ENCODE measurements at places on chromosomes 7 and 10. TPM values are rescaled to one million over a fixed set of nuclear protein-coding genes. Genes with fewer than 3 reads are reported as not detected.

Gene NEUROG3
- not detected for total RNA-seq

Gene EPO
- total RNA-seq = 6.4 TPM

Gene PTPN20
- 0.08 TPM for total RNA-seq

Gene PPIF
- total RNA-seq = 93.4 TPM

Gene LIPF
- total RNA-seq = not detected

Gene AKR1D1
- total RNA-seq = 206 TPM

Gene ZKSCAN1
- total RNA-seq = 99.9 TPM

Gene WBP1L
- total RNA-seq = 33.0 TPM

Gene NAT16
- not detected for total RNA-seq

Gene FAM241B
- 1.2 TPM for total RNA-seq

Gene ENO4
- not detected for total RNA-seq

Gene CALHM3
- not detected for total RNA-seq

Gene PRLHR
- total RNA-seq = not detected

Gene MKI67
- total RNA-seq = 0.70 TPM

Gene SMIM30
- 12.9 TPM for total RNA-seq

Gene DPP6
- not detected for total RNA-seq

Gene GRM3
- total RNA-seq = not detected

Gene MAT1A
- 928 TPM for total RNA-seq

Gene RHOBTB1
- total RNA-seq = 3.6 TPM
